PC-9 (cell line): ENCODE measurements at places on chromosomes 16 and 17. TPM values are rescaled to one million over a fixed set of nuclear protein-coding genes. Genes with fewer than 3 reads are reported as not detected.

The C16orf54 gene
- not detected in 2 replicates for total RNA-seq

The KRTAP2-1 gene
- total RNA-seq = not detected in 2 replicates

The SMIM5 gene
- total RNA-seq = 0.31 and 0.40 TPM in 2 replicates

The RGS11 gene
- total RNA-seq = not detected in 2 replicates

The WNK4 gene
- 8.3 and 11.9 TPM in 2 replicates for total RNA-seq

The TM4SF5 gene
- not detected in 2 replicates for total RNA-seq

The RRAD gene
- 0.24 TPM in 1 of 2 replicates, not detected in the other for total RNA-seq

The CIBAR2 gene
- not detected in 2 replicates for total RNA-seq

The ABCA5 gene
- 2.9 and 3.8 TPM in 2 replicates for total RNA-seq

DNA sequence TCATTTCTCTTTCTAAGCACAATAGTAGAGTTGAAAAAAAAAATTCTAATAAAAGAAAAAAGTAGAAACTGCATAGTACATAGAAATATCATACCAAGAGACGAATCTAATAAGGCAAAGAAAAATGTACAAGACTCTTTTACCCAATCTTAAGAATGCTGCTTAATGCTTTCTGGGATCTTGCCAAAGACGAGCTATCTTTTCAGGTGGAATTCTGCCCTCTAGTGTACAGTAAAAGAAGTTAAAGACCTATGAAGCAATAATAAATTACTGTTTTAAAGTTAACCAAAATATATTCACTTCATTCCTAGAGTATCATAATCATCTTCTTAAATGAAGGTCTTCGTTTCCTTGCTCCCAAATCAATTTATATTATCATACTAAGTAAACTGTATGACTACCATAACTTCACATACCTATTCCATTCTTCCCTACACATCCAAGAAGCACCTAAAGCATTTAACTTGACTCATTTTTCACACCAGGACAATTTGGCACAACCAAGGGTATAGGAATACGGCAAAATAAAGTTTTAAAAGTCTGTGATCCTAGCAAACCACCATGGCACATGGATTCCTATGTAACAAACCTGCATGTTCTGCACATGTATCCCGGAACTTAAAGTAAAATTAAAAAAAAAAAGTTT lies 47.7 kb downstream of the CFDP1 start:
- H3K4me1 ChIP-seq = peaks cover 6% of the 10 kb centered on the region
- peak overlapping the region; percentile 20; the same call in 1 of the 2 replicates for H3K27ac ChIP-seq
- H3K27me3 ChIP-seq = no peaks in the 10 kb centered on the region
- no peaks in the 10 kb centered on the region; the same call in 1 of the 2 replicates for H3K36me3 ChIP-seq
- no peak overlapping the region for H3K4me3 ChIP-seq

DNA sequence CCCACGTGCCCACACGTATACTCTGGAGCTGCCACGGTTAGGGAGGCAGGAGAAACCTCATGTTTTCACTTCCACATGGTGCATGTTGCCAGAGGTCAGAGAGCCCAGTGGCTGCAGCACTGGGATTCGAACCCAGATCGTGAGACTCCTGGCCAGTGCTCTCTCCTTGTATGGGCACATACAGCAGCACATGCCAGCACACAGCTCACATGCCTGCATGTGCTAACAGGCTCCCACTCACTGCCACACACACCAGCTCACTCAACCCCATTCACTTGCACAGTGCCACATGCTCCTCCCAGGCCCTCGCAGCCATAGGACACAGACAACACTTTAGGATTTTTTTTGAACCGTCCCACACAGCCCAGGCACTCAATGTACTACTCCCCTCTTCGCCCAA lies 49.5 kb upstream of the MRPS23 start:
- peak overlapping the region; percentile 25 for H3K27ac ChIP-seq
- no peaks in the 10 kb centered on the region for H3K27me3 ChIP-seq
- DNase-seq = no peak
- H3K36me3 ChIP-seq = no peaks in the 10 kb centered on the region

GRCh38 chr16:24996301-24996700 lies 18.9 kb downstream of the ARHGAP17 start:
- no peak overlapping the region for H3K27ac ChIP-seq
- H3K4me1 ChIP-seq = peaks cover 22% of the 10 kb centered on the region
- H3K36me3 ChIP-seq = no peaks in the 10 kb centered on the region
- H3K27me3 ChIP-seq = no peaks in the 10 kb centered on the region

DNA sequence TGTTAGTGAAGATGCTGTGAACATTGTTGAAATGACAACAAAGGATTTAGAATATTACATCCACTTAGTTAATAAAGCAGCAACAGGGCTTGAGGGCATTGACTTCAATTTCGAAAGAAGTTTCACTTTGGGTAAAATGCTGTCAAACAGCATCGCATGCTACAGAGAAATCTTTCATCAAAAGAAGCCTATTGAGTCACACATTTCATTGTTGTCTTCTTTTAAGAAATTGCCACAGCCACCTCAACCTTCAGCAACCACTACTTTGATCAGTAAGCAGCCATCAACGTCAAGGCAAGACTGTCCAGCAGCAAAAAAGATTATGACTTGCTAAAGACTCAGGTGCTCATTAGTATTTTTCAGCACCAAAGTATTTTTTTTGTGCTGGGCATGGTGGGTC lies 13.2 kb upstream of the MAP2K6 start:
- H3K36me3 ChIP-seq = no peaks in the 10 kb centered on the region
- 0 out of 2 replicates have a peak, but pooled peaks cover 6% of the 10 kb centered on the region for H3K4me1 ChIP-seq
- no peak overlapping the region for H3K27ac ChIP-seq
- DNase-seq = no peak

DNA sequence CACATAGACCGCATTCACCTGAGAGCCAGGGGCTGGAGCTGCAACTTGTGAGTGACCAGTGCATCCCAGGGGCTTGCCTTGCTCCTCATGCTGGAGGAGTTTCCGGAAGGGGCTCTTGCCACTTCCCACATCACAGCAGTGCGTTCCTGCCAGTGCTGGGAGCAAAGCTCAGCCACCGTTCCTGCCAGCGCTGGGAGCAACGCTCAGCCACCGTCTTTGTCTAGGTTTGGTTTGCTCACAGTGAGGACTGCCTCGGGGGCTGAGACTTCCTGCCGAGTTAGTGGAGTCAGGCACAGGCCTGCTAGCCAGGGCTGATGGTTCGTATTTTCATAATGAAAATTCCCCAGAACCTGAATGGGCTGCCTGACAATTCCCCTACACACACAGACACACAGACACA lies 5.4 kb upstream of the CHRNE start:
- no peaks in the 10 kb centered on the region for H3K27me3 ChIP-seq
- no peaks in the 10 kb centered on the region for H3K36me3 ChIP-seq
- H3K4me3 ChIP-seq = no peak overlapping the region
- DNase-seq = no peak

DNA sequence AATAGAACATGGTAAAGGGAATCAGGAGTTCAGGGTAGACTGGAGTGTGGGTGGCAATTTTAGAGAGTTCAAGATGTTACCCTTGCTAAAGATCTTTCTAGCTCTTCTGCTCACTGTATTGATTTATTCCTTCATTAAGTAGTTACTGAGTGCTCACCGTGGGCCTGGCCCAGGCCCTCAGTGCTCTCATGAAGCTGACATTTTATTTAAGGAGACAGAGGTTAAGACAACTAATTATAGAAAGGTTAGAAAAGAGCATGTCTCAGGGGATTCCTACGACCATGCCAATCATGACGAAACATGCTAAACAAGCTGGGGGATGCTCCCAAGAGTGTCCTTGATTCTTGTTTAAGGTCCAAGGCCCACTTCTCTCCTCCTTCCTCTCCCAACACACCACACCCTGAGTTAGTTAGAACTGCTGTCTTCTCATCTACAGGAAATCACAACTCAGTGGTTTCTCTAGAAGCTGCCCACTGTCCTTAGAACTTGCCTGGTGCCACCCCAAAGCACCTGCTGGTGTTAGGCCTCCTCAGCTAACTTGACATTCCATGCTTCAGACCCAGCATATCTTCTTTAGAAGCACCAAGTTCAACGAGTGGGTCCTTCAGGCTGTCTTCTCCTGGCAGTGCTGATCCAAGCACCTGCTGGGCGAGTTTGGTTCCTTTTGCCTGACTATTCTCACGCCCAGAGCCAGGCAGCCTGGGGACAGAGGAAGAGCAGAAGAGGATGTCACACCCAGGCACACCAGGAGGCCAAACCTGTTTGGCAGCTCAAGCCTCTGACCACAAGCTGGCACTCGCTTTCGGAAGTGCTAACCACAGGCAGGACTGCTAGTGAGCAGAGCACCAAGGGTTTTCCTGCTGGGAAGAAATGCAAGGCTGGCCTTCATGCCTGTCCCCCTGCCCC lies 79.0 kb downstream of the GAS7 start:
- DNase-seq = peak; percentile 83
- H3K4me1 ChIP-seq = no peaks in the 10 kb centered on the region; the same call in 1 of the 2 replicates
- H3K27me3 ChIP-seq = peaks cover 10% of the 10 kb centered on the region; the same call in 1 of the 2 replicates
- H3K4me3 ChIP-seq = no peak overlapping the region
- no peaks in the 10 kb centered on the region for H3K36me3 ChIP-seq
- H3K27ac ChIP-seq = no peak overlapping the region

DNA sequence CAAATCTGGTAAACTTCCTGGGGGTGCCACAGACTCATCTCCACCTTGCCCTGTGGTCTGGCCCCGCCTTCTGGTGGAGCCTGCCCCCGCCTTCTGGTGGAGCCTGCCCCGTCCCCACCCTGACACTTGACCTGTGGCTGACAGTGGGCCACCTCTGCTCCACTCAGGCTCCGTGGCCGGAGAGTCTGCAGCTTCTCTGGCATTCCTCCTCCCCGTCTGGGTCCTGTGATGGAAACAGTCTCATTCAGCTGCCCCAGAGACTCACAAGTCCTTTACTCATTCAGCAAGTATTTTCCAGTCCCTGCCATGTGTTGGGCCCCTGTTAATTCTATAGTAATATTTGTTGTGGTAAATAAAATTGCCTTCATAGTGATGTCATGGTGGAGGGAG lies 21.0 kb upstream of the G6PC1 start:
- peaks cover 36% of the 10 kb centered on the region for H3K27me3 ChIP-seq
- no peak overlapping the region for H3K4me3 ChIP-seq
- no peaks in the 10 kb centered on the region for H3K36me3 ChIP-seq
- H3K27ac ChIP-seq = no peak overlapping the region
- peaks cover 6% of the 10 kb centered on the region; the same call in 1 of the 2 replicates for H3K4me1 ChIP-seq

- H3K36me3 ChIP-seq = peaks cover 7% of the 10 kb centered on the region; the same call in 1 of the 2 replicates
- peak overlapping the region; percentile 73 for H3K4me3 ChIP-seq
- DNase-seq = peak; percentile 51
- H3K4me1 ChIP-seq = peaks cover 61% of the 10 kb centered on the region
- H3K27ac ChIP-seq = peak overlapping the region; percentile 93
These were observed 1.0 kb upstream of the HEXIM2 start for GRCh38 chr17:45160447-45161287.

DNA sequence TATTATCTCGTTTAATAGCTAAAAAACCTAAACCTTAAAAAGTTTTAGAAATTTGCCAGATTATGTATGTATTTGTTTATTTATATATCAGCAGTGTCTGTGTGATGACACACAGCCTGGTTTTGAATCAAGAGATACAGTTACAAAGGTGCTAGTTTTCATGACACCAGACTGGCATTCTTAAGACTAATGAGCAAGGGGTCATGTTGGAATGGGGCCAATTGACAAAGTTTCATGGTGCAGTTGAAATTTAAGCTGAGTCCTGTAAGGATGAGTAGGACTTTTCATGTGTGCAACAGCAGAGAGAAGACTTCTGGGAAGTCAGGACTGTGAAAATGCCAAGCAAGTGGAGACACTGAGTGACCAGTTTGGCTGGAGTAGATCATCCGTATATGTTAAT lies 3.2 kb upstream of the KRT10 start:
- H3K27ac ChIP-seq = no peak overlapping the region
- H3K4me1 ChIP-seq = peaks cover 3% of the 10 kb centered on the region; the same call in 1 of the 2 replicates
- H3K4me3 ChIP-seq = no peak overlapping the region
- DNase-seq = no peak
- H3K36me3 ChIP-seq = no peaks in the 10 kb centered on the region
- H3K27me3 ChIP-seq = no peaks in the 10 kb centered on the region
